Activated CD4-positive, alpha-beta T cell treated with anti-CD3 and anti-CD28 coated beads, Interleukin-2, amount 50 U/mL, for 4 hours (primary cell): ENCODE measurements at places on chromosomes 16 and 17.

- no peak for DNase-seq
Measured at GRCh38 chr17:17888821-17889220, 52.0 kb upstream of the SREBF1 start.

DNA sequence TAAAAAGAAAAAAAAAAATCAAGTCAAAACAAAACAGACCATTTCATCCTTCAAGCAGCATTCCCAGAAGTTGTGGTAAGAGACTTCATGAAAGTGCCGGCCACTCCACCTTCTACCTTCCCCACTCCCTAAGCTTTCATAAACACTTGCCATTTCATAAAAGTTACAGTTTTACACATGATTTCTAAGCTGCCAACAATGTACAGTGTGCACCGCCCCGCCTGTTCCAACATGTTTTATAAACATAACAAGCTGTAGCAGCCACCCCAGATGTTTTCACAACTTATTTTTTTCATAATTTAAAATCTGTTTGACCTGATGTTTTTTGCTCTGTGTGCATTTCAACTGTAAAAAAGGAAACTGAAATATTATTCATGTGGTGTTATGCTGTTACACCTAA, 608.1 kb downstream of the TOX3 start:
- DNase-seq, result no peak

GRCh38 chr16:10390867-10391266, 5.0 kb downstream of the ATF7IP2 start:
- DNase-seq, result no peak

- no peak for DNase-seq
Measured at GRCh38 chr16:73499276-73499675, 451.3 kb upstream of the ZFHX3 start.

GRCh38 chr16:70437582-70438557, 1.0 kb downstream of the ST3GAL2 start:
- DNase-seq, result no peak

GRCh38 chr17:82963104-82963950, 116.1 kb upstream of the METRNL start:
- no peak for DNase-seq

- DNase-seq, result no peak
Measured at GRCh38 chr16:87959391-87959990, 8.3 kb downstream of the BANP start.

DNA sequence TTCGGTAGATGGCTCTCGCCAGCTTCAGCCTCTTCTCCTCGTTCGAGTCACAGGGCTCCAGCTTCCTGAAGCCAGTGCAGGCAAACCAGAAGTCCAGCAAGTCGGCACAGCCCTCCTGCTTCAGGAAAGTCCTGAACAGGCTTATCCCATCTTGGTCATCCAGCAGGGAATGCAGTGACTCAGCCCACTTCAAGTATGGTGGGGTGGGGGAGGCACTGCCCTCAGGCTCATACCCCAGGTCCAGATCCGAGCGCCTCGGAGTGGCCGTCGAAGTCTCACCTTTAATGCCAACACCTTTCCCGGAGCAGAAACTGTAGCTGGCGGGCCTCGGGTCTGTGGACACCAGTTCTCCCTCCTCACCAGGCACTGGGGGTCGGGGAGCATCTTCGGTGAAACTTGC, 5.9 kb downstream of the AXIN1 start:
- DNase-seq, result no peak

GRCh38 chr17:55842405-55843158, 91.7 kb downstream of the PCTP start:
- no peak for DNase-seq

DNA sequence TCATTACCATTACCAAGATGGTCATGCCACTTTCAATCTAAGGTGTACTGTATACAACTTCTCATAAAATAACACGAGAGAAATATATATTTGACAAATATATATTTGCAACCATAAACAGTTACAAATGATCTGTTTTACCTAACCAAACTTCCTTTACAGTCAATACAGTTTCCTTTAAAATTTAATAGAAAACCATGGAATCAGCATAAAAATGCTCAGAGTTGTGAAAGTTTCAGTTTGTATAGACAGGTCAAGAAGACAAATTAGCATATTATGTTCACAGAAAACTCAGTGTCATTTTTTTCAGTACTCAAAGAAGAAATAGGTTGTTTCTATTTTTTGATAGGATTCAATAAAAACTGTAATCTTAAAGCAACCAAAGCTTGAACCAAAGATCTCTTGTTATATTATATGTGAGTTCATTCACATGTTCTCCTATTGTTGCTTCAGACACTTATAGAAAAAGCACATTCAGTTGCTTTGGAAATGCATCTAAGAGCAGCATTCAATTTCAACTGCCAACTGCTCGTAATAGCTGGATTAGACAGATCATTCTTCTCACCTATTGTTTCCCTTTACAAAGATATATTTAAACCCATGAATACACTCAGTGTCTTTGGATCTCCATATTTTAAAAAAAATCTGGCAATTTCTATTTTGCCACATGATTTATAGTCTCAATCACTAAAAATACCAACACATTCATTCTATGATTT, 15.1 kb downstream of the SSH2 start:
- DNase-seq, result no peak

DNA sequence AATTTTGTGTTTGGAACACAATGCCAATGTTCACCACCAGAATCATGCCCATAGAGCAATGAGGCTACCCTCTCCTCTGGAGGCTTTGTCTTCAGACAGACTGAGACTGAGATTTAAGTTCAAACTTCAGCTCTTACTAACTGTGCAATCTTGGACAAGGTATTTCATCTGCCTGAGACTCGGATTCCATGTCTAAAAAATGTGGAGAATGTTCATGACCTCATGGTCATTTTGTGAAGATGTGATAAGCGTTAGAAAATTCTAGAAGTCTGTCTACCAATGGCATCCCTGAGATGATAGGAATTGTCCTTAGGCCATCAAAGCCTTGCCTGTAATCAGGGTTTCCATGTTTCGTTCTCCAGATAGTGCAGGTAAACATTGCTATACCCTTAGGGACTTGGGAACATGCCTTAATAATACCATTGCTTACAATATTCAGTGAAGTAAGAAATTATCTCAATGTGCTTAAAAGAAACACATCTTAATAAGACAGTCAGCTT, 388.2 kb upstream of the MAF start:
- no peak for DNase-seq

DNA sequence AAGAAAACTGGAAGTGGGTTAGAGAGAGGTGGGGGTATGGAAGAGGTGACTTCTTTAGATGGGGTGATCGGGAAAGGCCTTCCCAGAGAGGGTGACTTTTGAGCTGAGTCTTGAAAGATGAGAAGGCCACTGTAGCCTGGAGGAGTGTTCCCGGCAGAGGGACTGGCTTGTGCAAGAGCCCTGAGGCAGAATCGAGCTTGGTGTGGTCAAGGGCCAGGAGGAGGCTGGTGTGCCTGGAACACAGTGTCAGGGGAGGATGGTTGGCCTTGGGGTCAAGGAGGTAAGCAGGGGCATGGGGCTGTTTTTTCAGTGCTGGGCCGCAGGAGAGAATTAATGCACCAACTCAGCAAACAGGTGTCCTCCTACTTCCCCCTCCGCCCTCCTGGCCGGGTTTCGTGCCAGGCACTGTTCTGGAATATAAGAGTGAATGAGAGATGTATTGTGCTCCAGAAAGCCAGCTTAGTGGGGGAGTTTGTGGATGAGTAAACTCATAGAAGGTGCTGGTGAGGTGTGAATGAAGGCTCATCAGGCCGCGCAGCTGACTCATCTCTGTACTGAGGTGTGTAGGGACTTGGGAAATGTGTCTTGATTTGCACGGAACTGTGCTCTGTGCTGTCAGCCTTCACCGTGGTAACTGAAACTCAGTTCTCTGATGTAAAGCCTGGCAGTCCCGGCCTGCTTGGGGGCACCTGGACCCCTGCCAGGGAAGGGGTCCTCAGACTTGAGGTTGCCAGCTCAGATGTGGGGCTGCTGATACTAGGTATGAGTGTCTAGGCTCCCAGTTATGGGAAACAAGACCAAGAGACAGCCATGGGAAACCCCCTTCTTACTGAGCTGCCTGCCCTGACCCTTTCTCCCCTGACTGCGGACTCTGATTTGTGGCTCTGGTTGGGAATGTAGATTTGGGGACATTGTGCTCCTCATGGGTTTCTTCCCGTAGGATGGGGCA, 15.3 kb downstream of the KSR1 start:
- peak; percentile 77 for DNase-seq

DNA sequence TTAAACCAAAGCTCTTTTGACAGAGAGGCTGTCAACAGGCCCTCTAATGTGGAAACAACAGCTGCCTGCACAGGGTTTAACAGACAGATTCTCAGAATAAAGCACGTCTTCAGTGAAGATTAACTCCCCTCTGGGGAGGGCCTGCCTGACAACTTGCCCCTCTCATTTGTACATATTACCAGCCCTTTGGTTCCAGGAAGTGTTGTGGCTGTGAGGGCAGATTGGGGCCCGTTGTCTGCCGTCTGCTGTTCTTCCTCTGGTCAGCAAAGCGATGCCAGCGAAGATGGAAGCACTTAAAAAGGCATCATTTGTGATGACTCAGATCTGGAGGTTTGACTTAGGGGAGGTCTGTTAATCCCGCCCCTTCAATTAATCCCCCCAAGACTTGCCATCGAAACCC, 177.0 kb upstream of the IRX6 start:
- no peak for DNase-seq

- no peak for DNase-seq
Measured at GRCh38 chr16:75080205-75081029, 36.2 kb downstream of the LDHD start.

- no peak for DNase-seq
Measured at GRCh38 chr17:62892870-62893338, 73.1 kb upstream of the TANC2 start.

DNA sequence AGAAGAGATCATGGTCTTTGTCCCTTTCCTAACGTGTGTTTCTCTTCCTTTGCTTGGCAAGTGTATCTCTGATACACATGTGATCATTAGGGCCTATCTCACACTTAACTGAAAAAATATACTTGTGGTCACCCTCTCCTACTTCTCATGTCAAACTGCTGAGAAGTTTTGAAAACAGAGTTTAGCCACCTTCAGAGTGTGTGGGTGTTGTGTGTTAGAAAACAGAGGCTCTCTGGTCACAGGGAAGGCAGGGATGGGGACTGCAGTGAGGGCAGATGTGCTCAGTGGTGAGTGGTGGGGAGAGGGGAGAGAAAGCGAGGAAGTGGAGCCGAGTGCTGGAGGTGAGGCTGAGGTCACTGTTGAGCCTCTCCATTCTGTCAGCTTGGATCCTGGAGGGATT, 29.4 kb downstream of the GRB7 start:
- no peak for DNase-seq

DNA sequence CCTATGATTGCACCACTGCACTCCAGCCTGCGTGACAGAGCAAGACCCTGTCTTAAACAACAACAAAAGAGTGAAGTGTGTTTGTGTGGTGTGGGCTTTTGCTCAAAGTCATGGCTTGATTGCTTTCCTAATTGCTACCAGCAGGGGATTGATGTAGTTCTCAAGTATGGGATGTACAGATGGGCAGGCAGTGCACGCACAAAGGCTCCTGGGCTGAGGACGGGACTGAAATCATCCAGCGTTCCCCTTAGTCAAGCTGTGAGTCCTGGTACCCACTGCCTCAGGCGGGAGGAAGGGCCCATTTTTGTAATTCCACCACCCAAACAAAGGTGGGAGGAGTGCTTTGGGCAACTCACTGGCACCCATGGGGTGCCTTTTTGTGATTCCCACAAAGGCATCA, 47.3 kb downstream of the GDE1 start:
- no peak for DNase-seq

GRCh38 chr16:48524348-48525200, 85.4 kb downstream of the N4BP1 start:
- no peak for DNase-seq

- DNase-seq, result no peak
Measured at GRCh38 chr17:80871341-80871740, 120.3 kb upstream of the CHMP6 start.

DNA sequence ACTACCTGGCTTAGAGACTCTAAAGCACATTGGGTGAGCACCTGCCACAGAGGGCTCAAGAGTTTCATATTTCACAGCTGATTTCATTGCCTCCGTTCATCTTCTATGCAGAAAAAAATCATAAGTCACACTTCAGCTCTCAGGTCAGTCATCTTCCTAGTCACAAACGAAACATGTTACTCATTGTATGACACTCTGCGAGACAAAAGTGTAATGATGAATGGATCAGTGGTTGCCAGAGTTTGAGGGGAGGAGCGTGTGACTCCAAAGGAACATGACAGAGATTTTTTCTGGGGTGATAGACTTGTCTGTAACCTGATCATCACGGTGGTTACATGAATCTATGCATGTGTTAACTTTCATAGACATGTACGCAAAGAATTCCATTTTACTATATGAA, 195.2 kb upstream of the CNTNAP4 start:
- DNase-seq, result no peak
